Stimulated activated naive B cell treated with anti-CD40 and anti-IgM and Interleukin-4, amounts not matched to agents 10 μg/mL and 1 μg/mL and 100 μg/mL, for 72 hours (primary cell): ENCODE measurements at places on chromosomes 1 and 21.

DNA sequence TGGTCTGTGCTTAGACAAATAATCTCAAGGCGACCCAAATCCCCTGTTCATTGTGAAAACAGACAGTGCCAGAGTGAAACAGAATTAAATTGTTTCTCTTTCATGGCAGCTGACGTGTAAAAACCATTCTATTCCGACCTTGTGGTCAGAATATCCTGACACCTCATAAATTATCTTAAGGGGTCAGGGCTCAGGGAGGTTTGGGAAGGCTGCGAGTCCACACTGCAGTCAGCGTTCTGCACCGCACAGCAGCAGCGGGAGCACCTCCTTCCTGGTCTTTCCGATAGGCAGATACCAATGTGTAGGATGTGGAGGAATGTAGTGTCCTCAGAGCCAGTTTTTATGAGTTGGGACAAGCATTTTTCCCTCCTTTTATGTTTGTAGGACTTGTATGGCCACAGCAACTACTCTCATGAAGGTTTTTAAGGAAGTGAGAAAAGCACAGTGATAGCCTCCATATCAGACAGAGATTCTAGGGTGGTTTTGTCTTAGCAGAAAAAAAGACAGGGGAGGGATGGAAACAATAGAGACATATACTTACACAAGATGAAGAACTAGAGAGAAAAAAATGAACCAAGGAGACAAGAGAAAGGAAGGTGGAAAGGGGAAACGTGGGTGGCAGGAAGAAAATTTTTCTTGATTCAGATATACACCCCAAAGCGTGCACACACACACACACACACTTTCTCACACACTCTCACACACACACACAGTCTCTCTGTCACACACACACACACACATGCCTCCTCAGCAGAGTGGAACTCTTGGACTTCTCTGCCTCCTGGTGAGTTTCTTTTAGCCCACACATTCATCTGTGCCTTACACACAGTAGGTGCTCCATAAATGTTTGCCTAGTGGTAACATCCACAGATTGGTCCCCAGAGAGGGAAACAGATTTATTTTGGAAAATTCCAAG, 68.6 kb downstream of the NTMT2 start:
- peaks cover 6% of the 10 kb centered on the region for H3K27me3 ChIP-seq
- no peak overlapping the region for H3K4me3 ChIP-seq
- no peak overlapping the region for H3K27ac ChIP-seq
- H3K36me3 ChIP-seq: no peaks in the 10 kb centered on the region

DNA sequence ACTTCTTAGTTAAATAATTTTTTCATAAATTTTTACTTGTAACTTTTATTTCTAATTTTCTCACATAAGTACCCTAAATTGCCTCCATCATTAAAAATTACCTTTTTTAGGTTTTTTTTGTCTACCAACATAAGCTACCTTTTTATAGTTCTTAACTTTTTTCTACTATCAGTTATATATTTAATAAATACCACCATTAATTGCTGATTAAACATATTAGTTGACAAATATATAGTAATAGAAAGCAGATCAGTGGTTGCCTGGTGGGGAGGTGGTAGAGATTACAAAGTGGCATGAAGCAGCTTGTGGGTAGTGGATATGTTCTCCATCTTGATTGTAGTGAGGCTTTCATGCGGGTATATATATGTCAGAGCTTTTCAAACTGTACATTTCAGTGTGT, 6.1 kb upstream of the SH3BP5L start:
- H3K4me1 ChIP-seq: peaks cover under 1% of the 10 kb centered on the region
- H3K27ac ChIP-seq: no peak overlapping the region
- H3K36me3 ChIP-seq: no peaks in the 10 kb centered on the region

DNA sequence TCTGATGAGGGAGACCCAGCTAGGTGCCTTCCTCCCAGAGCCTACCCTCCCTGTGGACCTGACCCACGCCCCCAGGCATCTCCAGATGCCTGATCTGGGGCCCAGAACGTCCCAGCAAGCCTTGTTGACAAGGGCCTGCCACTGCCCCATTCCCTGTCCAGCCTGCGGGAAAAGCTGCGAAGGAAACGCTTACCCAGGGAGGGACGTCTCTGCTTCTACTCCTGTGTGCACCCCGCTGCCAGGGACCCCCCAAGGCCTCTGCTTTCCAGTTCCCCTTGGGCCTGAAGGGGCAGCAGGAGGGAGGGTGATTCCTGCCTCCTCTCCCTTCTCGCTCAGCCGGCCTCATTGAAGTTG, 11.6 kb upstream of the CLSTN1 start:
- H3K4me3 ChIP-seq: no peak overlapping the region
- H3K36me3 ChIP-seq: no peaks in the 10 kb centered on the region
- H3K27me3 ChIP-seq: no peaks in the 10 kb centered on the region
- H3K4me1 ChIP-seq: peaks cover 12% of the 10 kb centered on the region
- no peak overlapping the region for H3K27ac ChIP-seq

DNA sequence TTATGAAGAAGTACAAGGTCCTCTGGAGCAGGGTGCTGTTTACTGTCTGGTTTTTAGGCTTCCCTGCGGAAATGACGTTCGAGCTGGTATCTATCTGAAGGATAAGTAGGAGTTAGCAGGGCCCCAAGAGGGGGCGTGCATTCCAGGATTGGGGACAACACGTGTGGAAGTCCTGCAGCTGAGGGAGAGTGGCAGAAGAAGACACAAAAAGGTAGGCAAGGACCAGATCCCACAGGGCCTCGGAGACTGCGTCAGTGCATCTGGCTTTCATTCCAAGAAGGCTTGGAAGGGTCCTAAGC, 5.9 kb downstream of the RIMS3 start:
- H3K4me1 ChIP-seq: peaks cover 20% of the 10 kb centered on the region
- no peak overlapping the region for H3K27ac ChIP-seq
- DNase-seq: no peak
- no peaks in the 10 kb centered on the region for H3K36me3 ChIP-seq

DNA sequence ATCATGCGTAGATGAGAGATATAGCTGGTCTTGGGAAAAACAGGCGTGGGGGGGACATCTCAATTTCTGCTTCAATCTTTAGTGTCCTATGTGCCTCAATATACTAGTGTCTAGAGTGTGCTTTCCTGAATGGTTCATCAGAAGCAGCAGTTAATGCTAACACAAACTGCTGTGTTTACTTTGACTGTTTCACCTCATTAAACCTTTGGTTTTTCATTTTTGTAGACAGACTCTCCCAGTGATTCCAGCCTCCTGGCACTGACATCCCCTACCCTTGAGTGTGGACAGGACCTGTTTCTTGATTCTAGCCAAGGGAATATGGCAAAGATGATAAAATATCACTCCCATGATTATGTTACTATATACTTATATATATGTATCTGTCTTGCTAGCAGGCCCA, 37.6 kb downstream of the ZYG11A start:
- H3K4me3 ChIP-seq: no peak overlapping the region
- H3K36me3 ChIP-seq: no peaks in the 10 kb centered on the region
- no peak overlapping the region for H3K27ac ChIP-seq
- H3K27me3 ChIP-seq: peaks cover 2% of the 10 kb centered on the region

DNA sequence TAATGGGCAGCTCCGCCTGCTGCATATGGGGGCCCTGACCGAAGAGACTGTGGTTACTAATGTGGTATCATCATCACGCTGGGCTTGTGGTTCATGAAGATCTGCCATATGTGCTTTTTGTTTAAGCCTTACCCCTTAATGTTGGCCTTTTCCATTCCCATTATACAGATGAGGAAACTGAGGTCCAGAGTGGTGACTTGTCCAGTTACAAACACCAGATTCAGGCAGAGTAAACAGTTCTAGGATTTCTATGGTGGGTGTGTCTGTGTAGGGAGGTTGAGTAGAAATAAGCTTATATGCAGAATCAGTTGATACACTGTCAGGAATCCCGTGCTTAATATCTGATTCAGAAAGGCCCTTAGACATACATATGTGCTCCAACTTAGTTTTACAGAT, 691 bp downstream of the UTP11 start:
- H3K27ac ChIP-seq: peak overlapping the region; percentile 98
- peaks cover 2% of the 10 kb centered on the region for H3K36me3 ChIP-seq
- DNase-seq: no peak

GRCh38 chr1:233631810-233632405, 18.0 kb downstream of the KCNK1 start:
- DNase-seq: no peak
- no peak overlapping the region for H3K27ac ChIP-seq

GRCh38 chr1:76068953-76069561, 5.5 kb upstream of the ST6GALNAC3 start:
- no peaks in the 10 kb centered on the region for H3K4me1 ChIP-seq
- no peak for DNase-seq
- no peak overlapping the region for H3K27ac ChIP-seq
- no peak overlapping the region for H3K4me3 ChIP-seq
- H3K36me3 ChIP-seq: no peaks in the 10 kb centered on the region

DNA sequence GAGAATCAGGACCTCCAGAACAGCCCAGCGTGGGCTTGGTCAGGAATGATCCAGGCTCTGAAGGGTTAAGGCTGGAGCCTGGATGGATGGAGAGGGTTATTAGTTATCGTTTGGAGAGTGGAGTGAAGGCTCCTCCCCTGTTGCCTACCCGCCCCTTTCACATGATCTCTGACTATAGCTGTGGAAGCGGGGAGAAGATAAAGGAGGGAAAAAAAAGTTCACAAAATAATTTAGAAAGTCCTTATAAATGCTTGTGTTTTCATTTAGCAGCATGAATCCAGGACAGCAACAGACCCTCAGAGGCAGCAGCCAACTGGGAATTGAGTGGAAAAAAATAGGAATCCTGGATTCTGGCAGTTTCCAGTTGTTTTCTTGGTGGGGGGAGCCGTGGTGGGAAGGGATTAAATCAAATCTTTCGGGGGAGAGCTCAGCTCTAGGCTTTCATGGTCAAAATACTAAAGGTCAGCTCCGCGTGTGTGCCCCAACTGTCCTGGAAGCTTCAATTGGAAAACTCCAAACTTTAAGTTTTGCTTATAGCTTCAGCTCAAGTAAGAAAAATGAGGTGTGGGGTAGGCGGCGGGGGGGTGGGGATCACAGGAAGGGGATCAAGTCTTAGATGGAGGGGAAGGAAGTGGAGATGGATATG, 595 bp upstream of the DDR2 start:
- H3K36me3 ChIP-seq: no peaks in the 10 kb centered on the region
- H3K4me3 ChIP-seq: no peak overlapping the region
- no peak for DNase-seq
- H3K4me1 ChIP-seq: no peaks in the 10 kb centered on the region
- no peak overlapping the region for H3K27ac ChIP-seq
- peaks cover 18% of the 10 kb centered on the region for H3K27me3 ChIP-seq

DNA sequence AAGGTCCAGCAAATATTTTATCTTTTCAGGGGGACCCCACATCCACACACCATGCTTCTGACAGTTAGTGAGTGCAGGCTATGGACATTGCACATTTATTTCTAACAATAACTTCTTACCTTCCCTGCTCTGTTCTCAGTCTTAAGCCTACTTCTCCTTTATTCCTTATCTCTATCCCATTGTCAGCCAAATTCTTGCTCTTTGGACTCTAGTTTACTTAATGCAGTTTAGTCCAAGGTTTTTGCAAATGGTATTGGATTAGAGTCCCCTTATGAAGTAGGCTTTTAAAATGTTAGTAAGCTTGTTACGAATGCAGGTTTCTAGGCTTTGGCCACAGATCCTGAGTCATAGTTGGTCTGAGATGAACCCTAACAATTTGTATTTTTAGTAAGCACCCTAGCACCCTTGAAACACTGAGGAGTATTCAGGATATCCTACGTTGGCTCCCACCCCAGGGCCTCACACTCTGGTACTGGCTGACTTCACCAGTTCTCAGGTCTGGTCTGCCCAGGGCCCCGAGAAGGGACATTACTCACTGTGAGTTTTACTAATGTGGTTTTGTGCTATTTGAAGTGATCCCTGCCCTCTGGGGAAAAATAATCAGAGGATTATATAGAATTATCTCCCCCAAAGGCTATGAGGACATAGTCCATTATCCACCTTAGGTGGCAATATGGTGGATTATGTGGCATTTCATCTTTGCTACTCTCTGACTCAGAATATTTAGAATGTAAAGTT, 239.5 kb downstream of the TGFB2 start:
- no peaks in the 10 kb centered on the region for H3K4me1 ChIP-seq
- DNase-seq: no peak
- H3K36me3 ChIP-seq: no peaks in the 10 kb centered on the region

DNA sequence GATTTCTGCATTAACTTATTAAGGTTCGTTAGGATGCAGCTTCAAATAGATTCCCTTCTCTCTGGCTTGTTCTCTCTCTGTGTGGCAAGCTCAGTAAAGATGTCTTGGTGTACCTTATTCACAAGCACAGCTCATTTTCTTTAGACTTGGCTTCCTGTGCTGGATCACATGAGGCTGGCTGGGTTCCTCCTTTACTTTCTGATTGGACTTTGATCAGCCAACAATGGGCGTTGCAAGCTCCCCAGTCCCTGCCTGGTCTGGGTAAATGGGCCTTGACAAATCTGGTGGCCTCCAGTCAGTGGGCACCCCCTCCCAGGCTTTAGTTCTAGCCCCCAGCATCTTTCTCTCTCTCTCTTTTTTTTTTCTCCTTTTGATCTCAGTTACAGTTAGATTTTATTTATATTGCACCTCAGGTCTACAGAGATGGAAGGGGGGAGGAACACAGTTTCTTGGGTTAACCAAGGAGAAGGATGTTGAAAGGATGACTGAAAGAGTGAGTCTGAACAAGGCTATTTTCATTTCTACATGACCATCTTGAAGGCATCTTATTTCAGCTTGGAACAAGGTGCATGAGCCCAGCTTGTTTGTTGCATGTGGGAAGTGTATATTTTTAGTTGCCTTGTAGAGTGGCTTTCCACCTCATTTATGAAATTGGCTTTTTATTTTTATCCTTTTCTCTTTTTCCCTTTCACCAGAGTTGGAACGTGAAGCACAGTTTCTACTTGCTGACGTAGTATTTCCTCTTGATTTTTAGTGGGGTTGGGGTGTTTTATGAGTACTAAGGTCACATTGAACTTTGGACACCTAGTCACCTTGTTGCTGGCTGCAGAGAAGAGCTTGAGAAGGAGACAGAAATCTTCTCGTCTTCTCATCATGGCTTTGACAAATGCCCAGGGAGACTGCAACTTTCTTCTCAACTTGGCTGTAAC, 77.1 kb downstream of the PBX1 start:
- no peaks in the 10 kb centered on the region for H3K4me1 ChIP-seq
- no peak for DNase-seq

- no peak overlapping the region for H3K4me3 ChIP-seq
- peaks cover 5% of the 10 kb centered on the region for H3K27me3 ChIP-seq
- no peak for DNase-seq
- H3K4me1 ChIP-seq: no peaks in the 10 kb centered on the region
- no peak overlapping the region for H3K27ac ChIP-seq
These were observed 145.5 kb downstream of the CTH start for GRCh38 chr1:70556541-70556940.

- no peaks in the 10 kb centered on the region for H3K27me3 ChIP-seq
- no peaks in the 10 kb centered on the region for H3K4me1 ChIP-seq
- DNase-seq: no peak
- peak overlapping the region; percentile 47 for H3K27ac ChIP-seq
- H3K36me3 ChIP-seq: no peaks in the 10 kb centered on the region
- no peak overlapping the region for H3K4me3 ChIP-seq
These were observed 15.6 kb upstream of the KCNJ15 start for GRCh38 chr21:38241029-38241740.
